T-helper 2 cell treated with Interferon-gamma antibody and Interleukin-4, amounts not matched to agents 5 μg/mL and 100 μg/mL, for 36 hours (primary cell): ENCODE measurements at places on chromosomes 16 and 17.

GRCh38 chr17:55171634-55172328 lies 93.0 kb upstream of the HLF start:
- DNase-seq, result no peak

DNA sequence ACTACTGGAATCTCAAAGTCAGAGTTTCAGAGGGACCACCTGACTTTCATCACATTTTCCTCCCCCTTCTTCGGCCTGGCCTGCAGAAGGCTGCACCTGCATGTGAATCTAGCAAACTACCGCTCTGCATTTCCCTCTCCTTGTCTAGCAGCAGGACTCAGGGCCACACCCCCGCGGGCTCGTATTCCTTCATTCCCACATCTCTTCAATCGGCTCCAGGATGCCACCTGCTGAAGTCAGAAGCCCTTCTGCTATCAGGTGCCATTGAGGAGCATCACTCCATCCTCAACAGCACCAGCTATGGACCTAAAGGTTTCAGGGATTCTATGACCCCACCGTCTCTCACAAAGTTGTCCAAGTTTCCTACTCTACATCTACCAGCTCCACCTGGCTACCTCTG lies 169.5 kb downstream of the VPS53 start:
- DNase-seq, result no peak

DNA sequence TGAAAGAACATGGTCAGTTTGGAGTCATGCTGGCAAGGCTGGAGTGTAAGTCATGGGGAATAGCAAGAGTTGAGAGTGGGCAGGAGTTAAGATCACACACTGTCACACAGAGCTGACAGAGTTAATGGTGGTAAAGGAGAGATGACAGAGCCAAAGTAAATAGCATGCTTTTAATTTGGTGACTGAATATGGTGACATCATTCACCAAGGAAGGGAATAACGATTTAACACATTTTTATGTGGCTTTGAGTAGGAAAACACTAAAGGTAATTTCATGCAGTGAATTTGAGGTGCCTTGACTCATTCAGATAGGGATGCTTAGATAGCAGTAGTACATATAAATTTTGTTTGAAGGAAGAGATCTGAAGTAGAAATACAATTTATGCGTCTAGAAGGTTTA lies 42.1 kb downstream of the SYNRG start:
- no peak for DNase-seq

- no peak for DNase-seq
Measured at GRCh38 chr17:7855660-7856010, 769 bp downstream of the TMEM88 start.

GRCh38 chr16:15564604-15565339 lies 78.2 kb downstream of the MARF1 start:
- DNase-seq, result no peak

DNA sequence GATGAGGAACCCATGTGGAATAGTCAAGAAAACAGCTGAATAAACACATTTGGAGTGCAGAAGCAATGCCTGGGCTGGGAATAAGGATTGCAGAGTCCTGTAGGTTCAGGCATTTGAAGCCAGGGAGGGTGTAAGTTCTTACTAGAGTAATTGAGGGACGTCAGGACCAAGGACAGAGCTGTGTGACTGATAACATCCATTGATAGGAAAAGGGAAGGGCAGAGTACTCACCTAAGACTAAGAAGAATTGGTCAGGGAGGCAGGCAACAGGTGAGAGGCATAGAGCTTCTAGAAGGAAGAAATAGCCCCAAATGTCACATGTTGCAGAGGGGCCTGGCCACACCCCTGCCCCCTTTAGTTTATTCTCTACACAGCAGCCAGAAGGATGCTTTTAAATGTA lies 79.8 kb upstream of the TMEM132E start:
- peak; percentile 8 for DNase-seq

DNA sequence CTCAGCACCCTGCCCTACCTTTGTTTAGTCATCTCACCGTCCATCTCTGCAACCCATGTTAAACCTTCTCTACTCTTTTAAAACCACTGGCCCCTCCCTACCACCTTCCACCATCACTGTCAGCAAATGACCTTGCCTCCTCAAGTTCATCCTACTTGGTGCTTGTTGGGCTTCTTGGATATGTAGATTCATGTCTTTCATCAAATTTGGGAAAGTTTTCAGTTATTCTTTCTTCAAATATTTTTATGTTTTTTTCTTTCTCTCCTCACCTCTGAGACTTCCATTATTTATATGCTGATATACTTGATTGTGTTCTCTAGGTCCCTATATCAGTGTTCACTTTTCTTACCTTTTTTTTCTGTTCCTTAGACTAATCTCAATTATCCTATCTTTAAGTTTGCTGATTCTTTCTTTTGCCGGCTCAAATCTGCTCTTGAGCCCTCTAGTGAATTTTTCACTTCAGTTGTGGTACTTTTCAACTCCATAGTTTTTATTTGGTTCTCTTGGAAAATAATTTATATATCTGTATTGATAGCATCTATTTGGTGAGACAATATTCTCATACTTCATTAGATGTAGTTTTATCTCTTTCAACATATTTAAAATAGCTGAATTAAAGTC lies 28.7 kb upstream of the ALDH3A2 start:
- no peak for DNase-seq

DNA sequence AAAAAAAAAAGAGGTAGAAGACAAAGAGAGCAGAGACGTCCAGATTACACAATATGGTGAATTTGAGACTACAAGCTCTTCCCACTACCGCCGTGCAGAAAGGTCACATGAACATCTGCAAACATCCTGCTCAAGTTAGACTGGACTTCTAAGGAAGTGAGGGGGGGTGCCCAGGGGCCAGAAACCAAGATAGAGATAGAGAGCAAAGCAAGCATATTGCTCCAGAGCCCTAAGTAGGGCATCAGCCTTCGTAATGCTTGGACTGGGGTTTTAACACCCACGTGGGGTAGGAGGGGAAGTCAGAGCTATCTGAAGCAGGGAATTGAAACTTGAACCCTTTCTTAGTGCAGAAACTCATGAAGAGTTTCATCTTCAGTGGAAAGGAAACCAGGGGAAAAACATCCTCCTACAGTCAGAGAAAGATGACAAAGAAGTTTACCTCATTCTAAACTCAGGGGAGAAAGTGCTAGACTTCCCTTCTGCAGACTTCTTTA lies 8.7 kb downstream of the CLEC19A start:
- DNase-seq, result peak; percentile 87

- no peak for DNase-seq
Measured at GRCh38 chr17:82490512-82491195, 28.9 kb upstream of the FOXK2 start.

- no peak for DNase-seq
Measured at GRCh38 chr17:823501-823902, 41.3 kb downstream of the MRM3 start.

GRCh38 chr17:7423679-7424078 lies 1.7 kb upstream of the SPEM2 start:
- no peak for DNase-seq

- no peak for DNase-seq
Measured at GRCh38 chr16:53840456-53840855, 136.5 kb downstream of the FTO start.

GRCh38 chr16:51723036-51723724 lies 572.1 kb upstream of the SALL1 start:
- DNase-seq, result no peak

DNA sequence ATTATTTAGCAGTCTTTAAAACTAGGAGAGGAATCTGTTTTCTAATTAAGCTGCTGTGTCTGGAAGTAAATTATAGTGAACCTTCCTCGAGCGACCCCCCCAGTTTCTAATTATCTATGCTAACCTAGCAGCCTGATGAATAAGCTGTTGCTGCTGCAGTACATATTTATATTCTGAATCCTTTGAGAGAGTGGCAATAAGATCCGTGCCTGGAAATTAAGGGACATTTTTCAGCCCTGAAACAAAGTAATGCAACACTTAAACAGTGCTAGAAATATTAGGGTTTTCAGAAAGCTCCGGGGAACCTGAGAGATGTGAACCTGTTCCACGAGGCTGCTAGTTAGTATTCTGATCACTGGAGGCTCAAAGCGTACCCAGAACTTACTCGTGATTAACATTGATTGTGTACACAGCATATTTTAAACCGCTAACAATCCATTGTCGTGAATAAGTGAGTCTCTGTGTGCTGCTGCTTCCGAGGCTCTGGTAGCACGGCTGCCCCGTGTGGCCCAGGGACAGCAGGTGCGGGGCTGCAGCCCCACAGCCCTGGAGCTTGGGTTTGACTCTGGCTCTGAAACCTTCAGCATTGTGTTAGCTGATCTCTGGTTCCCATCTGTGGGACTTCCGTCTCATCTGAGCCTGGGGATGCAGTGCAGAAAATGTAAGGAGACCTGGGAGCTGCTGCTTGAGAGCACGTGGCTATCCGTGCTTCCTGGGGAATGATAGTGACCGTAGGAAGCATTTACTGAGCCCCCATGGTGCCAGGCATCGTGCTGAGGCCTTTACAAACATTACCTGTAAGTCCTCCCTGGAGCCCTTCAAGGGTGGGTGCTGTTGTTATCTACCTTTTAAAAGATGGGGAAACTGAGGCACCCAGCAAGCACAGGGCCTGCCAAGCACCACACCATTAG lies 190.9 kb upstream of the CHMP6 start:
- DNase-seq, result no peak

GRCh38 chr16:75792771-75793492 lies 66.6 kb upstream of the CPHXL start:
- no peak for DNase-seq

GRCh38 chr17:42522798-42523278 lies 13.2 kb upstream of the NAGLU start:
- DNase-seq, result no peak

DNA sequence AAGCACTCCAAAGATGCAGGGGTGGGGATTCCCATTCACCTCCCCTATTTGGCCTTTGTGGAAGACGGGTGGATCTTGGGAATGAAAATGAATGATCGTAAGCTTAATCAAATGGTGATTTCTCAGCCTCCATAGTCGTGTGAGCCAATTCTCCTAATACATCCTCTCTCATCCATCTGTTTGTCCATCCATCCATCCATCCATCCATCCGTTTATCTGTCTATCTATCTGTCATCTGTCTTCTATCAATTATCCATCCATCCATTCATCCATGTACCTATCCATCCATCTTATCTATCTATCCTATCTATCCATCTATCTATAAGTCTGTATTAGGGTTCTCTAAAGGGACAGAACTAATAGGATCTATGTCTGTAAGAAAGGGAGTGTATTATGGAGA lies 7.8 kb downstream of the RNF213 start:
- DNase-seq, result no peak

DNA sequence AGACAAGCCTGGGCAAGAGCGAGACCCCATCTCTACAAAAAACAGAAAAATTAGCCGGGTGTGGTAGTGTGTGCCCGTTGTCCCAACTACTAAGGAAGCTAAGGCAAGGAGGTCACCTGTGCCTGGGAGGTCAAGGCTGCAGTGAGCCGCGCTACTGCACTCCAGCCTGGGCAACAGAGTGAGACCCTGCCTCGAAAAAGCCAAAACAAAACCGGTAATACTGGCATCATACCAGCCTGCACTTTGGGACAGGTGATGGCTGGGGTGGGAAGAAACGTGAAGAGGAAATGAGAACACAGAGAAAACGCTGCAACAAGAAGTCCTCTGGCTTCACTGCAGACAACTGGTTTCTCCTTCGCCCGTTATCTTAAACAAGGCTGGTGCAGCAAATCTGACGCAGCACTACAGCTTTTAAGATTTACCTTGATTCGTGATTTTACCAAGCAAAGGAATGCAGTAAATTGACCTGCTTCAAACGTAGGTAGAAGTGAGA lies 725 bp upstream of the CASC3 start:
- no peak for DNase-seq

DNA sequence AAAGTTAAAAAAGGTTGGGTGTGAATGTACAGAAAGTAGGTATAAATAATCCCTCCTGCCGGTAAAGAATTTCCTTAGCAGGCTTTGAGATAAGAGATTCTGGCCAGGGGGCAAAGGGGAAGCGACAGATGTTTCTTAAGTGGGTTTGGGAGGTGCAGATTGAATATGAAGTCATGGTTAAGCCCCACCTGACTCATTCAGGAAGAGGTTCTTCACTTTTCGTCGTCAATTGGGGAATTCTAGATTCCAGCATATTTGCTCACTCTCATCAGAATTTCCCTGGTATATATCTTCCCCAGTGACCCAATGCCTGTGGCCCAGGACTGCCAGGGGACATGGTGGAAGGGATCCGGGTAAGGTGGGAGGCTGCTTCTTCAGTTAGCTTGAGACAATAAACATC lies 127.8 kb downstream of the CPPED1 start:
- no peak for DNase-seq

- no peak for DNase-seq
Measured at GRCh38 chr17:73498886-73499554, 145.2 kb downstream of the SDK2 start.

- no peak for DNase-seq
Measured at GRCh38 chr16:86108062-86108461, 209.1 kb downstream of the IRF8 start.

DNA sequence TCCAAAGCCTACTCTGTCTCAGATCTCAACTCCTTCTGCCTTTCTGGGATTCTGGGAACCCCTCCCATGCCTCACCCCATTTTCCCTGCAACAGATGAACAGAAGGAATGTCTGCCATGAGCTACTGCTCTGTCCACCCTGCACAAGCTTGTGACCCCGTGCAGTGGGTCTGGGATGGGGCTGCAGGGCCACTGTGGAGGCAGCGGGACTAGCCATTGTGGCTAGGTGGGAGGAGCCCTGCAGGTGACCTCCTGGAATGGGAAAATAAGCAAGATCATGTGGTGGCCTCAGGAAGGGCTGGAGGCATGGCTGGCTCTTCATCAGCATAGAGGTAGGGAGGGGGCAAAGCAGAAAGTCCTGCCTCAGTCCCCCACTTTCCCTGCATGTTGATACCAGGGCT lies 13.7 kb downstream of the PDP2 start:
- DNase-seq, result no peak

DNA sequence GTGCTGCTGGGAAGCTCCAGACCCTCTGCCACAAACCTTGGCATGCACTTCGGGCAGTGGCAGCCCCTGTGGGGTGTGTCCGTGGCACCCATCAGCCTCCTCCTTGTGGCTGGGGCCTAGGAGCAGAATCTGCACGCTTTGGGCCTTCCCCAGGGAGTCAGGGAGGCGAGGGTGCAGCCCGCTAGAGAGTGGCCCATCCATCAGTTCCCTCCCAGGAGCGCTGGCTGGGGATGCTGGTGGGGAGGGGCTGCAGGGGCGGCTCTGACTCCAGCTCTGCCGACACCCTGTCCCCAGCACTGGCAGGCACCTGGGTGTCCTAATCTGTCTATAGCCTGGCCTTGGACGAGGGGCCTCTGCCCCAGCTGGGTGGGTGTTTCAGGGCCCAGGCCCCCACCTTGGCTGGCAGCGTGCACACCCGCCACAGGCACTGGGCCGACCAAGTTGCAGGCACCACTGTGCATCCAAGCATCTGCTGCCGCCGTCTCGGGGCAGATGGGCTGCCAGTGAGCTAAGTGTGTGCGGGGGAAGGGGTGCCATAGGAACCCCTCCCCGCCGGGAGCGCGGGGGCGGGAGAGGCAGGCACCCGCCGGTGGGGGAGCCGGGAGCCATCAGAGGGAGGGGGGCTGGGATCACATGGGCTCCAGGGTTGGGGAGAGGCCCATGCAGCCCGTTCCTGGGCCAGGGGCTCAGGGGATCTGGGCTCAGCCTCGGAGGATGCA lies 30.2 kb downstream of the ENDOV start:
- DNase-seq, result no peak

DNA sequence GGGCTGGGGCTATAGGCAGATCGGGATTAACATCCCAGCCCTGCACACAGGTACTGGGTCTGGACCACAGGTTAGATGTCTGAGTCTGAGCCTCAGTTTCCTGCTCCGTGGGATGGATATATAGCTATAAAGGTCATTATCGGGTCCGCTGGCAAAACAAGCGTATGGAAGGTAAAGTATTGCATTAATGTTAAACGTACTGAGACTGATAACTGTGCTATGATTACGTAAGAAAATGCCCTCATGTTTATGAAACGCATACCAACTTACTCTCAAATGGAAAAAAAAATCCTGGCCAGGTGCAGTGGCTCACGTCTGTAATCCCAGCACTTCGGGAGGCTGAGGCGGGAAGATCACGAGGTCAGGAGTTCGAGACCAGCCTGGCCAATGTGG lies 135.2 kb downstream of the CCDC182 start:
- DNase-seq, result no peak
